Activated naive CD8-positive, alpha-beta T cell treated with anti-CD3 and anti-CD28 coated beads for 36 hours (primary cell): ENCODE measurements at places on chromosomes 3 and 15. TPM values are rescaled to one million over a fixed set of nuclear protein-coding genes. Genes with fewer than 3 reads are reported as not detected.

- DNase-seq = no peak
Measured at GRCh38 chr15:52368402-52368801, 72.8 kb upstream of the MYO5C start.

DNA sequence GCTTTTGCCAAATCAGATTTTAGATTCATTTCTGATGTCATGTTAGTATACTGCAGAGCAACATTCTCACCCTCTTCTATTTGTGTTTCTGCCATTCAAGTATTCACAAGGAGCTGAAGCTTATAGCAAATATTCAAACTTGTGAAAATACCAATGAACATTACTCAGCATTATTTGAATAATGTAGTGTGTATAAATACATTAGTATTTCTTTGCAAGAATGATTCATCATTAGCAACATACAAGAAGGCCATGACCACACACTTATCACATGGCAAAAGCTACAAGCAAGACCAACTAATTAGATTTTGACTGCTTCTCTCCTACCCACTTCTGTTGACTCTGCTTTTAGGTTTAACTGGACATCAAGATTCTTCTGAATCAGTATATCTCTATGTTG lies 124.9 kb downstream of the IGSF11 start:
- DNase-seq = no peak

DNA sequence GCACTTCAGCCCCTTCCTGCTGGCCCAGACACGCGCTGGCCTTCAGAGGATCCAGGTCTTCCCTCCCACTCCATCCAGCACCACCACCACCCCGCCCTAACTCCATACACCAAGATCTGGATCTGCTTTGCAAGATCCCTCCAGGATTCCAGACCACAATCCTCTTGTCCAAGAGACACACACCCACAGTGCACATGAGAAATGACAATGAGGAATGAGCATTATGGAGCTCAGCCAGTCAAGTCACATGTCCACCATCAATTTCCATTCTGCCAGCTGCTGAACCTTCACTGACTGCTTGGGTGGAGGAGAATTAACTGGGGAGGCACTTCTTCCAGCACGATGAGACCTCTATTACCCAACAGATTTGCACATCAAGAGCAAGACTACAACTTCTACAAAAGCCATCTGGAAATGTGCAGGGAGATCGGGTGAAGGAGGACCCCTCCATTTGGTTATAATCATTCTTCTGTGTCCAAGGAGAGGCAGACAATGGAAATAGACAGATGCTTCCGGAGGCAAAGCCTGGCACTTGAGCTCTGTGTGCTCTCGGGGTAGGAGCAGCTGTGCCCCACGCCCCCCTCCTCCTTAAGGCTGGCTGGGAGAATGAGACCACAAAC lies 12.3 kb upstream of the SPATA12 start:
- no peak for DNase-seq

GRCh38 chr3:40021338-40021737 lies 211.9 kb downstream of the MYRIP start:
- DNase-seq = no peak

- DNase-seq = no peak
Measured at GRCh38 chr3:95002438-95003046, 939.7 kb downstream of the NSUN3 start.

GRCh38 chr3:182487611-182488010 lies 305.7 kb upstream of the ATP11B start:
- no peak for DNase-seq

DNA sequence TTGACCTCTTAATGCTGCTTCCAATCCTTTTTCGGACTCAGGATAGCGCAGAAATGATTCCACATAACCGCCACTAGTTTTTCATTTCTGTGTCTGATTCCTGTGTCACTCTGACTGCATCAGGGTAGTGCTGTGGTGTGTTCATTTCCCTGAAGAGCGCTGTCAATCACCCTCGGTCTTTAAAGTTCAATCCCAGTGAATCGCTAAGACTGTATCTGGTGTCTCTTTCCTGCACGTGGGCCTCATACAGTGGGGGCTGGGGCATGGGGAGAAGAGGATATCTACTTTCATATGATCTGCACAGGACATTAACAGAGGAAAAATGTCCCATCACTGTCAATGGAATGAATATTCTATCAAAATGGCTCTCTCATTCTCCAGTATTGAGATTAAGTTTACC lies 32.9 kb upstream of the BNIP2 start:
- no peak for DNase-seq

GRCh38 chr3:29668233-29668632 lies 387.4 kb downstream of the RBMS3 start:
- no peak for DNase-seq

GRCh38 chr3:36193448-36193847 lies 186.9 kb upstream of the STAC start:
- DNase-seq = no peak

- DNase-seq = no peak
Measured at GRCh38 chr15:69930754-69931153, 167.0 kb downstream of the TLE3 start.

DNA sequence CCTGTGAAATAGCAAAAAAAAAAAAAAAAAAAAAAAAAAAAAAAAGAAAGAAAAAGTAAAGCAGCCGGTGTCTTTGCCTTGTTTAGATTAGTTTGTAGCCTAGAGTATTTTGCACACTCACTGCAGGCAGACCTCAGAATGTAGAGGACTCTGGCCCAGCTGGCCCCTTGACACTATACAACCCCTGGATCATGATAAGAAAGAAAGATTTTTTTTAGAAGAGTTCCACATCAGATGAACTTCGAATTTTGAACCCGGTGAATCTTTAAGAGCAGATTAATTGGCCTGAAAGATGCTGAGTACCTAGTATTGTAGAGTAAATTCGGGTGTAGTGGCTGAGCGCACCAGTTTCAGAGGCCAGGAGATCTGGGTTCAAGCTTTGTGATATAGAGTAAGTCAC lies 727.7 kb upstream of the GOLIM4 start:
- DNase-seq = no peak

DNA sequence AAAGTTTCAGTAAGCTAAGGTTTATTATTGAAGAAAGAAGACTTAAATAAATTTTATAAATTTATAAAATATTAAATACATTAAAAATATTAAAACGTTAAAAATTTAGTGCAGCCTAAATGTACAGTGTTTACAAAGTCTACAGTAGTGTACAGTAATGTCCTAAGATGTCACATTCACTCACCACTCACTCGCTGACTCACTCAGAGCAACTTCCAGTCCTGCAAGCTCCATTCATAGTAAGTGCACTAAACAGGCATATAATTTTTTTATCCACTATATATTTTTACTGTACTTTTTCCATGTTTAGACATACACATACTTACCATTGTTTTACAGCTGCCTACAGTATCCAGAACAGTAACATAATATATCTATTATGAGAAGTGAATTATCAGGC lies 51.5 kb downstream of the TJP1 start:
- no peak for DNase-seq

DNA sequence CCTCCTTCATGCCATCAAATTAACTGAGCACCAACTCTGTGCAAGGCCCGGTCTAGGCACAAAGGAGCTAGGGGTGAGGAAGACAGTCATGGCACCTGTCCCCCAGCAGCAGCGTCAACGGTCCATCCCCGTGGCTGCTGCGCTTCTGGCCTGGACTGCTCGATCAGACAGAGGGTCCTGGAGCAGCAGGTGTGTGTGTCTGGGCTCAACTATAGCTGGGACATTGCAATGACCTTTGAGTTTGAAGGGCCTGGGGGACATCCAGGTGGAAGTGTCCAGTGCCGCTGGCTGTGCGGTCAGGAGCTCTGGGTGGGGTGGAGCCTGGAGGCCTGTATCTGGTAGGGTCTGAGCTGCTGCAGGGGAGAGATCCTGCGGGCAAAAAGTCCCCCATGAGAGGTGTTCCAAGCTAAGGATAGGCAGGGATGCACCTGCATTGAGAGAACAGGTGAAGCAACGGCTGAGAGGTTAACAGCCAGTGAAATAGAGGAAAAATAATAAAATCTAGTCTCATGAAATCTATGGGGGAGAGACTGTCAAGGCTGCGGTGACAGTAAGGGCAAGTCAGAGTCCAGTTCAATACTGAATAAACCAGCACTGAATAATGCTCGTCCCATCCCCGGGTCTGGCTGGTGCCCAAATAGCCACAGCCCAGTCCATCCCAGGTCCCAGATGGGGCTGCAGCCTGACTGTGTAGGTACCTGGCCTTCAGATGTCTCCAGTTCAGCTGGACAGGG lies 25.4 kb upstream of the SLC41A3 start:
- DNase-seq = no peak

DNA sequence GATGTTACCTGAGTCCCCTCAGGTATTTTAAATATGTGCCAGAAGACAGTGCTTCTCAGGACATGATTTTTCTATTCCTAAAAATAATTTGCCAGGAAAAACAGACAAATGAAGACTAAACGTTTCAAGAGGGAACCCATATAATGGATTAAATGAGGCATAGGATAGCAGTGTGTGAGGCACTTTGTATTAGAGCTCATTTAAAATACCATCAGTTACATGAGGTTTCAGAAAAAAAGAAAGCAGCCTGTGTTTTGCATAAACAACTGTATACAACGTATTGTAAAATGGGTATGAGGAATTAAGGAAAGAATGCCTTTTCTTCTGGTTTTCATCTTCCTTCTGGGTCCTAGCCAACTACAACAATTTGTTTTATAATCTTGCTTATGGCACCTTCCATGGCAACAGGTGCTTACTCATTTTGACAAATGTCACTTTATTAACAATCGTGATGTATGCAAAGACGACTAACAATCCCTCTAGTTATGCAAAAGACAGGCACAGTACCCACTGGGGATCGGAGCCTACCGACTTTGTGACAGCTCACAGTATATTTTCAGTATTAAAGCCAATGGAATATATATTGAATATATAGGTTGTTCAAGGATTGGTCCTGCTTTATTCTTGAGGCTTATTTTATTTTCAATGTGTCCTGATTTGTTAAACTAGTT lies 231.6 kb upstream of the ZNF717 start:
- DNase-seq = no peak

DNA sequence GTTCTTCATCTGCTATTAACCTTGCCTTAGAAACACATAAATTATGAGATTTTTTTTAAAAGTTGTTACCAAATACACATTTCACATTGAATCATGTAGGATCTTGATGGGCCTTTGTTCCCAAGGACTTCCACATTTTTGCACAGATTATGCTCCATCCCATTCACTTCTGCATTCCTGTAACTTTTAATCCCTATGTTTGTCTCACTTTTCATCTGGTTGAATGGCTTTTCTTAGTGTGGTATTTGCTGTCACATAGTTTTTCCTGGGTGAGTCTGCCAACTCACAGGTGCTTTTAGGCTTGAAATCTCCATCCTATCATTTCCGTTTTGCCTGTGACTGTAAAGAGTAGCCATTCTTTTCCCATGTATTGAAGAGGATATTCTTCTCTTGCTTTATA lies 297.2 kb upstream of the TPRG1 start:
- DNase-seq = no peak

DNA sequence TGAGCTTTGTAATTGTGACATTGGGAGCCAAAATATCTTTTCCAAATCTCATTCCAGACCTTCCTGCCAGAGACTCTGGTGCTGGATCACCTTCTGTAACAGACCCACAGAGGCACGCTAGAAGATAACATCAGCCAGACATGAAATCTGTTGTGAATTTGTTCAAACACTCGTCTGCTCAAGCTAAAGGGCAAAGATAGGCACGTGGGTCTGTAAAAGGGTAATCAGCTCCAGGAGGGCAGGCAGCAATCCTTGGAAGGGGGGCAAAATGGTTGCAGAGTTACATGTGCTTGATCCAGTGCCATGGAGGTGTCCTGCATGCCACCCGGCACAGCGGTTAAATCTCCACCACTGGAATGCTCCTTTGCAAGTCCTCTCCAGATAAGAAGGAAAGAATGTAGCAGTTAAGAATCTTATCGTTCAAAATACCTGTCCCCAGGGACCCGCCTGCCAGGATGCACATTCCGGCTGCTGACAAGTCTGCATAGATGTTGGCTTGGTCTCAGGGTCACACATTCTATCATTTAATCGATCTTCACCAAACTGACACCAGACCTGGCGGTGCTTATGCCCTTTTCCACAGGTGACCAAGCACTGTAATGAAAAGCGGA lies 74.8 kb downstream of the ADAMTS9 start:
- no peak for DNase-seq

DNA sequence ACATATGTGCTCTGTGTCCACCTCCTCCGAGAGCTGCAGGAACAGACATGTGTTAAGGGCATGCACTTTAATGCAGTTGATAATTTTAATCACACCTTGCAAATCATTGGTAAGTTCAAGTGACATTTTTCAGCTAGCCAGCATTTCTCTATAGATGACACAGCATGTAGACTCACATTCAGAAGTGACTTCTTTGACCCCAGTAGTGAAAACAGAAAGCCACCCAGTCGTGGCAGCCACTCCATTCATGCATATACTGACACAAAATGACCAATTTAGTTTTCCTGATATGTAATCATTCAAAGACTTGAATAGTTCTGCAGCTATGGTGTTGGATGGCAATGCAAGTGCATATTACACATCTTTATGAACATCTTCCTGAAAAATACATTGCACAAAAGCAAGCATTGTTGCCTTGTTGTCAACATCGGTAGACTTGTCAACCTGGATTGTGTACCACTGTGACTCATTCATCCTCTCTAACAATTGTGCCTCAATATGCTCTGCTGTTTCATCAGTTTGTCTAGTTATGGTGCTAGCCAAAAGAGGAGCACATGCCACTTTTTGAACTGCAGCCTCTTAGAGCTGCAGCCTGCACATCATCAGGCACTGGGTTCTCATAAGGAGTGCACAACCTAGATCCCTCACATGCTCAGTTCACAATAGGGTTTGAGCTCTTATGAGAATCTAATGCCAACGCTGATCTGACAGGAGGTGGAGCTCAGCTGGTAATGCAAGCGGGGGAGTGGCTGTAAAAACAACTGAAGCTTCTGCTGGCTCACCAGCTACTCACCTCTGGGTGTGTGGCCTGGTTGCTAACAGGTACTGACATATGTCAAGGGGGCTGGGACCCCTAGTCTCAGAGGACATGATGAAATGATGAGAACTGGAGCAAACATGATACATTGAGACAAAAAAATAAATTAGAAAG lies 622.0 kb downstream of the PYDC2 start:
- DNase-seq = no peak

GRCh38 chr3:186213946-186214345 lies 105.1 kb upstream of the ETV5 start:
- DNase-seq = no peak

- no peak for DNase-seq
Measured at GRCh38 chr3:23961913-23962312, 16.8 kb downstream of the NR1D2 start.

Gene TBL1XR1
- 227 TPM for total RNA-seq

Gene ARPC4
- total RNA-seq = 253 TPM

Gene POMGNT2
- total RNA-seq = 12.1 TPM

Gene PTH1R
- total RNA-seq = not detected

Gene NAA80
- total RNA-seq = 16.7 TPM

Gene ANKDD1A
- total RNA-seq = 2.9 TPM

Gene PLA2G4D
- not detected for total RNA-seq

Gene SPINK8
- not detected for total RNA-seq

Gene CD200R1
- 1.8 TPM for total RNA-seq
